Activated gamma-delta T cell (primary cell): ENCODE measurements at places on chromosomes 13 and 19.

GRCh38 chr19:10395003-10395402, 8.3 kb downstream of the CDC37 start:
- DNase-seq = no peak

GRCh38 chr19:33524024-33524664, 2.6 kb upstream of the PEPD start:
- no peak for DNase-seq

- no peak for DNase-seq
Observed at GRCh38 chr19:42601811-42602443, 7.2 kb upstream of the CEACAM8 start.

DNA sequence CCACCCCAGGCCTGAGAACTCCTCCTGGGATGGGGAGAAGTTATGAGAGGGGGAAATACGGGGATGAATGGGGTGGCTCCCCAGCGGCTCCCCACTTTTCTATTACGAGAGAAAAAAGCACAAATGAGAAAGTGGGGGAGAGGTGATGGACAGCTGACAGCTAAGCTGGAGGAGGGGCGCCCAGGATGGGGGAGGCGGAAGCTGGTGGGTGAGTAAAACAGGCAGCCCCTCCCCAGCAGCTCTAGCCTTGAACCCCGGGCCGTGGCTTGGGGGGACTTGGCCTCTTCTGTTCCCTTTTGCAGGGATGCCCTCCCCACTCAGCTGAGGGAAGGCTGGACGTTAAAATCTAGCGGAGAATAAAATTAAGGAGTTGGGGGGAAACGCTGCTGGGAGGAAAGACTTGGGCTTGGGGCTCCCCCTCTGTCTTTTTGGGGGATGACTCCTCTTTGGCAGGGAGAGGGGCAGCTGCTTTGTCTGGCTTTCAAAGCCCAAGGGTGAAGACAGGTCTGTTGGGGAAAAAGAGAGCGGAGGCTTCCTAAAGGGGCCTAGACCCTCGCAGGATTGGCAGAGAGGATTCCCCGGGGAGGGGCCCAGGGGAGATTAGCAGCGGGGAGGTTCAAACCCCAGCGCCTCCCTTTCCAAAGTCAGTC, 1.4 kb upstream of the SAMD1 start:
- DNase-seq = no peak

GRCh38 chr13:43088093-43088511, 64.7 kb downstream of the DNAJC15 start:
- DNase-seq = no peak

- DNase-seq = no peak
Observed at GRCh38 chr13:109297628-109298027, 488.8 kb downstream of the IRS2 start.

- DNase-seq = no peak
Observed at GRCh38 chr13:59970847-59971246, 192.9 kb downstream of the DIAPH3 start.

DNA sequence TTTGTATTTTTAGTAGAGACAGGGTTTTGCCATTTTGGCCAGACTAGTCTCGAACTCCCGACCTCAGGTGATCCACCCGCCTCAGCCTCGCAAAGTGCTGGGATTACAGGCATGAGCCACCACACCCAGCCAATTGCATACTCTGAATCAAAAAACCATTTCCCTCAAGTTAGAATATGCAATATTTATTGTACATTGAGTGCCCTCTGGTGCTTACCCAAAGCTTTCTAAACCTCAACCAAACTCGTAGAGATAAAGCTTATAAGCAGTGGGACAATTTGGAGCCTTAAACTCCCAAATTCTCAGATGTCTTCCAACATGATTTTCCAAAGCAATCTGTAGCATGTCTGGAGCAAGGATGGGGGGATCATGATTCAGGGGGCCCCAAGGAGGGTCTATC, 22.4 kb downstream of the RFXAP start:
- DNase-seq = no peak

DNA sequence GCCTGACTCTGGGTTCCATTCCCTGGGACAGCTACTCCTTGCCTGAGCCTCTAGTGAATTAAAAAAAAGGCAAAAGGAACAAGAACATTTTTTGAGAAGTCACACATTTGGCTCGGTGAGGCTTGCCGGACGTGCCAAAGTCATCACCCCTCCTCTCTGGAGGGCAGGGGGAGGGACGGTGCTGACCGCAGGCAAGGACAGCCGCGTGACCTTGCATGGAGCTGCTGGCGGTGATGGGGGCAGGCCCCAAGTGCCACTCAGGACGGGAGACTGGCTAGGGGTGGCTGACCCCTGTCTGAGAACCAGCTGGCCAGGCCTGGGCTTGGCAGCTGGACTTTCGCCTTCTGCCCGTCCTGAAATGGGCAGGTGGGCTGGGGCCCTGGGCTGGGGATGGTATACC, 26.4 kb downstream of the MAP2K2 start:
- DNase-seq = no peak

DNA sequence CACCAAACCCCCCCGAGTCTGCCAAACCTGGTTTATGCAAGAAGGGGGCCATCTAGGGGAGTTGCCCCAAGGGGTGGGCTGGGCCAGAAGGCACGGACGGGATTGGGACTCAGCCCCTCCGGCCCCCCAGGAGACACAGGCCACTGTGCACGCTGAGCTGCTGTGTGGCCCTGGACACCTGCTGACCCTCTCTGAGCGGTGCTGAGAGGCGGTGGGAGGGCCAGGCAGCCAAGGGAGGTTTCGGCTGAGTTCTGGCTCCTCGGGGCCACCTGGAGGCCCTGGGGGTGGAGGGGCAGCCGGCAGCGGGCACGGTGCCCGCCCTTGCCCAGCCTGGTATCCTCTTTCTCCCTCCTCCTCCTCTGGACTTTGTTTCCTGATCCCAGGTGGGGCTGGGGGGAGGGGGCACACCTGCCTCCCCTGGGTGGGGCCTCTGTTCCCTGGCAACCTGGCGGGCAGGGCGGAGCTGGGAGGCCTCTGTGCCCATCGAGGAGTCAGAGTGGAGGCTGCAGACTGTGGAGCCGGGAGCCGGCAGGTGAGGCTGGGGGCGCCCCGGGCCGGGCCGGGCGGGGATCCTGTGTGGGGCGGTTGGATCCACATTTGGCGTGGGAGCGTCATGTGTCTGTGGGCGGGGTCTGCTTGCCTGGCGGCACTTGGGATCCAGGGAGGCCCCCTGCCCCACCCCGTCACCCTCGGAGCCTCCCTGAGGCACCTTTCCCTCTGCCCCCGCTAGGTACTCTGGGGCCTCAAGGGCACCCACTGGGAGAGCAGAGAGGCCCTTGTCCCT, at the start of gene MISP:
TSS of gene MISP (plus strand) at position 473 of the 784 bp plus-strand sequence. CDS start 5,835 bp downstream, outside the sequence.
- no peak for DNase-seq

- DNase-seq = no peak
Observed at GRCh38 chr13:110266431-110266809, 40.5 kb downstream of the COL4A1 start.

DNA sequence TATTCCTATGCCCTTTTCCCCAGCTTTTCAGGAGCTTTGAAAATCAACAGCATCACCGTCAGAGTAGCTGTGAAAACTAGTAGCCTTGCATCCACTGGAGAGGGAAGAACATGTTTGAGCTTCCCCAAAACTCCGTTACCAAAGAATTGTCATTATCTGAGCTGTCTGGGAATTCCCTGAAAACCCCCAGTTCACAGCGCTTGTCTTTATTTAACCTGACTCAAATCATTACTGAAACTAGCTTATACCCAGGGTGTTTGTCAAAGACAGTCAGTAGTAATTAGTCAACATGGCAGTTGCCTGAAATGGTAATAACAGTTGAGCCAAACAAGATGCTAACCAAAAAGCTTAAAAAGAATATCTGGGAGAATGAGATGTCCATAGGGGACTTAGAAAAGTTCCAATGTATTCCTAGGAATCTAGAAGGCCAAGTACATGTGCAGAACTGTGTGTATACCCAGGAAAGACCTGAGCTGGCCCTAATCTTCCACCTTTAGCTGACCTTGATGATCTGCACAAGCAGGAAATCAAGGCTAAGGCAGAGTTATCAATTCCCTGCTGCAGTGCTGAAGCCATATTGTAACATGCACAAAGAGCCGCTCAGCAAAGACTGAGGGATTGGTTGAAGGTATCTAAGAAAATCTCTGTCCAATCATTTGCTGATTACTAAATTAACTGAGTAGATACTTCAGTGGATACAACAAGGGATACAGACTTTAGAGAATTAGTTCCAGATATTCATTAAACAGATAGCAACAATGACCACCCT, 130.8 kb downstream of the KL start:
- DNase-seq = no peak

DNA sequence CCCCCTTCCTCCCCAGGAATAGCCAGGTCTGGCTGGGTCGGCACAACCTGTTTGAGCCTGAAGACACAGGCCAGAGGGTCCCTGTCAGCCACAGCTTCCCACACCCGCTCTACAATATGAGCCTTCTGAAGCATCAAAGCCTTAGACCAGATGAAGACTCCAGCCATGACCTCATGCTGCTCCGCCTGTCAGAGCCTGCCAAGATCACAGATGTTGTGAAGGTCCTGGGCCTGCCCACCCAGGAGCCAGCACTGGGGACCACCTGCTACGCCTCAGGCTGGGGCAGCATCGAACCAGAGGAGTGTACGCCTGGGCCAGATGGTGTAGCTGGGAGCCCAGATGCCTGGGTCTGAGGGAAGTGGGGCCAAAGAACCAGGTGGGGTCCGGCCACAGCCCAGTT, 3.2 kb downstream of the KLK2 start:
- no peak for DNase-seq

GRCh38 chr19:2780284-2780683, 2.8 kb downstream of the SGTA start:
- no peak for DNase-seq

DNA sequence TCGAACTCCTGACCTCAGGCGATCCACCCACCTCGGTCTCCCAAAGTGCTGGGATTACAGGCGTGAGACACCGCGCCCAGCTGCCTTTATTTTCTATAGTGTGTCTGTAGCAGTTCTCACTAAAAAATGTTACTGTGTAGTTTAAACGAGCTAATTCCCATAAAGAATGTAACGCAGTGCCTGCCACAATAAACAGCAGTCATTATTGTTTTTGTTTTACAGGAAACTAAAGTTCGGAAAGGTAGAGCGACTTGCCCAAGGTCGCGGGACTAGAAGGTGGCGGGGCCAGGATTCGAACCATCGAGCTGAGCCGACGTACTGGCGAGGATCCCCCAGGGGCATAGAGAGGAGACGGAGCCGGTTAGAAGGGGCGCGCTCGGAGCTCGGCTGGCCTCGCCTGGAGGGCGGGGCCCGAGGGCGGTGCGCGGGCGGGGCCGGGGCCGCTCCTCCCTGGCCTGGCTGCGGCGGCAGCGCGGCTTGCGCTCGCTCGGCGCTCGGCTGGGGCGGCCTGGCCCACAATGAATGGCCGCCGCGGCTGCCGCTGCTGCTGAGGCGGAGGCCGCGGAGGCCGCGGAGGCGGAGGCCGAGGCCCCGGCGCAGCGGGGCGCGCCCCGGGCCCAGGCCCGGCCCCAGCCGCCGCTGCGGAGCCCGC, at the start of gene NACC1:
TSS of gene NACC1 (plus strand) at position 493 of the 652 bp plus-strand sequence. CDS start 16,944 bp downstream, outside the sequence.
- peak; percentile 85 for DNase-seq

DNA sequence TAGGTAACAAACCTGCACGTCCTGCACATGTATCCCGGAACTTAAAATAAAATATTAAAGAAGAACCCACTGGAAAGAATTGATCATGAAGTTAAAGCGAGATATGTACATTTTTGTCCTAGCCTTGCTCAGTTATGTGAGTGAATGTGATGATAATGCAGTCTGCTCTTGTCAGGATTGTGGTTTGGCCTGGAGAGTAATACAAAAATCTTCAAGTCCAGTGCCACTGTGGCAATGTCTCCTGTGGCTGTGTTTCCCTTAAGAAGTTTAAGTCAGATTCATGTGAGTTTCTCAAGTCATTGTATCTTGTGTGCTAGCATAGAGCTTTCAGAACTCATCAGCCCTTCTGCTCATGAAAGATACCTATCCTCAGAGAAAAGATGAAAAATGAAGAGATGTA, 18.0 kb upstream of the ITGBL1 start:
- DNase-seq = no peak

- no peak for DNase-seq
Observed at GRCh38 chr19:2777952-2778683, 5.0 kb downstream of the SGTA start.

- DNase-seq = no peak
Observed at GRCh38 chr13:111508164-111508870, 187.9 kb downstream of the TEX29 start.

GRCh38 chr13:93977986-93978385, 501.5 kb downstream of the DCT start:
- no peak for DNase-seq

DNA sequence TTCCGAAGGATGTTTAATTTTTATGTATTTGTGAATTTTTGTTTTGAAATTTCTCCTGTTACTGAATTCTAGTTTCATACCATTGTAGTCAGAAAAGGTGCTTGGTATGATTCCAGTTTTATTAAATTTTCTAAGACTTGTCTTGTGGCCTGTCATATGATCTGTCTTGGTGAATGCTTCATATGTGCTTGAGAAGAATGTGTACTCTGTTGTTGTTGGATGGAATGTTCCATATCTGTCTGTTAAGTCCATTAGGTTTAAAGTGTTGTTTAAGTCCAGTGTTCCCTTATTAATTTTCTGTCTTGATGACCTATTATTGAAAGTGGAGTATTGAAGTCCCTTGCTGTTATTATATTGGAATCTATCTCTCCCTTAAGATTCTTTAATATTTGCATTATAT, 273.9 kb downstream of the ATP8A2 start:
- DNase-seq = no peak

GRCh38 chr13:46172531-46172991, 9.4 kb downstream of the LCP1 start:
- DNase-seq = no peak

GRCh38 chr13:76016799-76017400, 380.8 kb downstream of the LMO7 start:
- DNase-seq = no peak

DNA sequence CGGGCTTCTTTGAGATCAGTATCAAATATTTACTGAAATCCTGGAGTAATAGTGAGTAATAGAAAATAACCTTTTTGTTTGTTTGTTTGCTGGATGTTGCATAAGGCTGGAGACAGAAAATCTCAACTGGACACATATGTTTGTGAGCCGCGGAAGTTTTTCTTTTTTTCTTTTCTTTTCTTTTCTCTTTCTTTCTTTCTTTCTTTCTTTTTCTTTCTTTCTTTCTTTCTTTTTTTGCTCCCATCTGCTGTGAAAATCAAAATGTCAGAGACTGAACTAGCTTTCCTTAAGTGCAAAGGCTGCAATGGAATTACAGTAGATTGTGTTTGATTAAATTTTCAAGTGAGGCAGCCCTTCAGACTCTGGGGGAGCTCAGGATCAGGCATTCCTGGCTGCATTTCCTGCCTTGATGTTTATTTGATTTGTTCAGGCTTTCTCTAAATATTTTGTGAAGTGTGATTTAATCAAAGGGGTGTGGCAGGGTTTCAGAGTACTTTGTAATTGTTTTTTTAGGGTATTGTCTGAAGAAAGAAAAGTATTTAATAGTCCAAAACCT, 319 bp downstream of the FRY start:
- DNase-seq = no peak

DNA sequence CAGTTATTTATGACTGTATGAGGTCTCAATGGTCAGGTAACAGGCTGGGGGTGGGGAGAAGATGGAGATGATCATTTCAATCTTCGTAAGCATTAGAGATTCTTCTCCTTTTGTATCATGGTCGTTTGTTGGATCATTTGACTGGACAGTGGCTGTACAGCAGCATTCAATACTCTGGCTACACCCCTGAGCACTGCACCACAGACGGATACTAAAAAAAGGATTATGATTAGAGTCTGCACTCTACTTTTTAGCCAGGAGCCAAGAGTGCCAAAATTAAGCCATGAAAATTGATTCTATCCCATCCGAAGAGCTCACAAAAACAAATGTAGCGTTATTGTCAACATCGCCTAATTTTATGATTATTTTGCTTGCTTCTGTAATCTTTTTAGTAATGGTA, 41.9 kb downstream of the CDK8 start:
- no peak for DNase-seq

- no peak for DNase-seq
Observed at GRCh38 chr19:40303765-40304164, 18.6 kb upstream of the AKT2 start.

GRCh38 chr19:48958006-48958405, 3.3 kb downstream of the BAX start:
- no peak for DNase-seq
